ENCODE measurements at places on chromosomes 2 and 18. TPM values are rescaled to one million over a fixed set of nuclear protein-coding genes. Genes with fewer than 3 reads are reported as not detected.

DNA sequence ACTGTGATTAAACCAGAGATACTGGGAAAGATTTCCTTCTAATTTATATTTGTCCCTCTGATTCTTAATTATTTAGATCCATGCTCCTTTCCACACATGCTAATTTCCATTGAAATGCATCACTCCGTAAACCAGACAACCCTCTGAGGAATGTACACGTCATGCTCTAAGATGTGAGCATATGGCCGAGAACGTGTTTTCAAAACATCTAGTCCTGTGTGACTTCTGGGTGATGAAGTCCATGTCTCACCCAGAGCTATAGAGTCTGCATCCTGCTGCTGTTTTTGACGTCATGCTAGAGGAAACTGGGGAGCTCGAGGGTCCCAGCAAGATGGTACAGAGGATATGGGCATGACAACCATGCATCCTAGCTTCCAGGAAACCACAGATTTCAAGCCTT, 53.6 kb downstream of the CAPN13 start:
- no peak for DNase-seq

DNA sequence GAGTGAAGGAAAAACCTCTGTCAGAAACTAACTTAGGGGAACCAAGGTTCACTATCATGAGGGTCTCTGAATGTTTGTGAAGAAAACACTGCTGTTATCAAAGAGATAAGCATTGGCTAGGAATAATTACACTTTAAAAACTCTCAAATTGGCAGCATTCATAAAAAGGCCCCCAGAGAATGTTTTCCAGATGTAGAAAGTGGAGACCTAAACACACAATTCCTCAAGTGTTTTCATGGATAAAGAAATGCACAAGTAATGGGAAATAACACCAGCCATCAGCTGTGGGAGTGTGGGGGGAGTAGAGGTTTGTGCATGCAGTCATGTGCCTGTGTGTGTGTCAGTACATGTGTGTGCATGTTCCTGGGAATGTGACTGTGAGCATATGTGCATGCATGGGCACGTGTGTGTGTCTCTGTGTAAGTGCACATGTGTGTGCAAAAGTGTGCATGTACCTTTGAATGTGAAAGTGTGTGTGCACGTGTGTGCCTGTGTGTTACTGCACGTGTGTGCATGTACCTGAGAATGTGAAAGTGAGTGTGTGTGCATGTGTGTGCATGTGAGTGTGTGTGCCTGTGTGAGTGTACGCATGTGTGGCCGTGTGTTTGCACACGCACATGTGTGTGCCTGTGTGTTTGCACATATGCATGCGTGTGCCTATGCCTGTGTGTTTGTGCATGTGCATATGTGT, 854.3 kb upstream of the SALL3 start:
- no peak for DNase-seq

DNA sequence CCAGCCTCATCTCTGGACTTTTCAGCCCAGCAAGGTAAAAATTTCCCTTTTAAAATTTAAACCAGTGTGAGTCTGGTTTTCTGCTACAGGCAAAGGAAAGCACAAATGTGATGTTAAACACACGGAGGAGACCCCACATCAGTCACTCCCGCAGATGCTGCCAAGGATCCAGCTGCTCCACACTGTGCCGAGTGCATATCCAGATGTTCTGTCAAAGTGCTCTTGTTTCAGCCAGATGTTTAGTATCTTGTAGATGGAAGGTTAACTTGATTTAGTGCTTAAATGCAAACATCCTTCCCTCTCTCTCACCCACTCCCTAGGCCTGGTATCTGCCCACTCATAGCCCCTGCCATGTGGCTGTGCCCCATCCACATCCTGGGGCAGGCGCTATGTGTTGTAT, 15.8 kb upstream of the ATOH8 start:
- no peak for DNase-seq

GRCh38 chr18:32910694-32911296, 138.0 kb upstream of the KLHL14 start:
- DNase-seq: no peak

Gene NXPH2
- not detected for total RNA-seq

DNA sequence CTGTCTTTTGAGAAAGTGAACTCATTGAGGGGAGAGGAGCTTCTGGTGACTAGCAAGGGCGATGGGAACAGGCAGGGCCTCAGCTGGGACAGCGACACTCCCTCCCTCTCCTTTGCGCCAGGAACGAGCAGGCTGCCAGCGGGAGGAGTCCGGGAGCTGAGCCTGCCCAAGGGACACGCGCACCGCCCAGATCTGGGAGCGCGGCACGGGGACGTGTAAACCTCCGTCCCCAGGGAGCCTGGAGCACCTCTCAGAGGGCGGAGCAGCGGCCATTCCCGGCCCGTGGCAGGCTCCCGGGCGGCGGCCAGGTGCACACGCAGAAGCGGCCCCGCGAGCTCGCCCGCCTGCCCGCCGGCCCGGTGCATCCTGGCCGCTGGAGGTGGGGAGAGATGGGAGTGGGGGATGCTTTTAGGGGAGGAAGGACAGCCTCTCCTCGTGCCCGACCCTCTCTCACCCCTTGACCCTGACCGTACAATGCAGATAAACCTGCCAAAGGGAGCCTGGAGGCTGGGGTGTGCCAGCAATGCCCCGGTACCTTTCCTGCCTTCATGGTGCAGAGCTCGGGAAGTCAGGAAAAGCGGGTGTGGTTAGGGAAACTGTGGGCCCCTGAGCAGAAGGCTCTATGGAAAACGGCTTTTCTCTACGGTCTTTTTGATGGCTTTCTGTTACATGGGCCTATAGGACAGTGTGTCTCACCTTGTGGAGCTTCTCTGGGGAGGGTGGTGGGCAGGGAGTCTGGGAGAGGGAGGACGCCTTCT, 2.2 kb downstream of the AQP4 start:
- DNase-seq: peak; percentile 89

Gene PCARE
- not detected for total RNA-seq

DNA sequence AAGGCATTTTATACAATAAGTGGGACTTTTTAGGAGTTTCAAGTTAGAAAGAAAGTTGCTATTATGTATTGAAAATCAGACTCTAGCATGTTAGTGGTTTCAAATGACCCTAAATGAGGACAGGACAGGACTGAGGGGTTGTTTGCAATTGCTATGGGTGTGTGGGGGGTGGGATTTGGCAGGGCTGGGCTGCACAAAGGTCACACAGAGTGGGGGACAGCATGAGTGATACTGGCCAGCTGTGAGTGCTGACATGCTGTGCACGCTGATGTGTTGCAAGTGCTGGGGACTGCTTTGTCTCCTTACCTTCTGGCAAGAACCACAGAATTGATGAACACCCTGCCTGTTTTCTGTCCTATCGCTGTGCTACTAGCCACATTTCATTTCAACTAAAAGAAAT, 29.8 kb downstream of the RNMT start:
- peak; percentile 81 for DNase-seq

DNA sequence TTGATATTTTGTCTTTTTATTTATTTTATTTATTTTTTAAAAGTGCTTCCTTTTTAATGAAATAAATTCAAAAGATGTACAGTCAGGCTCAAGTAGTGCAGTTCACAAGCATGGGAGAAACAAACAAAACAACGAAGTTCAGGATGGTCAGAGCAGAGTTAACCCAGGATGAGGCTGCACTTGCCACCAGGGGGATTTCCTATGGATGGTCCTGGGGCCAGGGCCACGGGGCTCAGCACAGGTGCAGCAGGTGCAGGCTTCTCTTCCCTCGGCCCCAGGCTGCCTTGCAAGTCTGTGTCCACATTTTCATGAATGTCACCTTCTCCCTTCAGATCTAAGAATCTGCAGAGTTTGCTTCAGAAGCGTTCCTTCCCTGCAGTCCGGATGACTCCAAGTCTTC, 76.5 kb downstream of the CDCA7 start:
- DNase-seq: no peak

All from right lobe of liver (tissue), 6 donors.